ENCODE measurements at places on chromosomes 7 and 10.

GRCh38 chr7:16343612-16344011 lies 77.7 kb downstream of the CRPPA start:
- no peak for DNase-seq

GRCh38 chr10:82668221-82668895 lies 793.4 kb downstream of the NRG3 start:
- DNase-seq = peak; percentile 30

- no peak for DNase-seq
Measured at GRCh38 chr7:42720012-42720411, 191.9 kb downstream of the C7orf25 start.

DNA sequence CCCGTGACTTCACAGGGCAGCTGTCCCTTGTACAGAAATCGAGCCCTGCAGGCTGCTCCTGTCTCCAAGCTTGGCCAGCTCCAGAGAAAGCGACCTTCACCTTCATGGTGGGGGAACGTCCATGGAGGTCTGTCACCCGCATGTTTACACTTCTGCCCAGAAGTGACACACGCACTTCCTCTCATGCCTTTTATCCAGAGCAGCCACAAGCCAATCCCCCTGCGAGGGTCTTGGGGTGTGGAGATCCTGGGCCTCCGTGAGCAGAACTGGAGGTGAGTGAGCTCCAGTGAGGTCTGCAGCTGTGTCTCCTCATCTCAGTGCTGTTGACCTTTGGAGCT lies 139.0 kb upstream of the TNS3 start:
- no peak for DNase-seq

DNA sequence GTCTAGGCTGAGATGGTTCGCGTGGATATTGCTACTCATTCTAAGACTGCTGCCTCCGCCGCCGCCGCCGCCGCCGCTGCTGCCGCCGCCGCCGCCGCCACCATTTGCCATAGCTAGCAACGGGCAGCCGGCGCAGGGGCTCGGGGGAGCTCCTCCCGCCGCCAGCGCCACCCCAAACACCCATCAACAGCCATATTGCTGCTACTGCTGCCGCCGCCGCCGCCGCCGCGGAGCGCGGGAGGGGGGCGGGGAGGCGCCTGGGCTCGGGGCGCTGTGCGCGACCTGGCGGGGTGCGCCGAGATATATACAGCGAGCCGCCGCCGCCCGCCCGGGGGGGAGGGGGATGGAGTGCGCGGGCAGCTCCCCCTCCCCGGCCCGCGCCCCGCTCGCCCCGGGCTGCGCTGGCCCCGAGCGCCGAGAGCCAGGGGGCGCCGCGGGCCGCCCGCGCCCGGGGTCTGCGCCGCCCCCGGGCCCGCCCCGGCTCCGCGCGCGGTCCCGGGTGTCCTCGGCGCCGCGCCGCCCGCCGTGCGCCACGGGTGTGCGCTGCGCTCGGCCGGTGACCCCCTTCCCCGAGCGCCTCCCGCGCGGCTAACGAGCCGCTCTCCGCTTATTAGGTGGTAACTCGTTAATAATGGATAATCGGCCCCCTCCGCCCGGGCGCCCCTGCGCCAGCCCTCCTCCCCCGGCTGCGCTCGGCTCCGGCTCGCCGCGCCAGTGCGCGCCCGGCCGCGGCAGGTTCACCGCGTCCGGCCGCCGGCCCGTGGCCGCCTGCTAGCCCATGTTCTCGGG lies at the start of gene KCNMA1:
KCNMA1 (minus strand) TSS at position 277 of the 789 bp plus-strand sequence.
- DNase-seq = peak; percentile 28

- DNase-seq = no peak
Measured at GRCh38 chr7:35379481-35379880, 125.6 kb upstream of the TBX20 start.

DNA sequence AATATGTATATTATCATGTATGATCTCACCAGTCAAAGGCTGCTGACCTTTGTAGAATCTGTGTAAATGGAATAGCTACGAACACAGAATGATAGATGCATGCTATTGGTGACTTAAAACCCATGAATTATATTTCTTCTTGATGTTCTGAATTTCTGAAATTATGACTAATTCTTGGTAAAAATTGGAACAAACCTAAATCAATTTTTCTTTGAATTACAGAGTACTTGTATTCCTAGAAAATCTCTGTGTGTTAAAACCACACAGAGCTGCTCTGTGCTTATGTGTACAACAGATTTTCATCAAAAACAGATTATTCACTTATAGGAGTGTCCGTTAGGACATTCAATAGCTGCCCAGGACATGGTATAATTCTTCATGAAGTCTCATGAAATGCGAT lies 108.3 kb upstream of the MDFIC start:
- DNase-seq = no peak

Measured in brain microvascular endothelial cell (primary cell).